ENCODE measurements at places on chromosomes 12 and 14. TPM values are rescaled to one million over a fixed set of nuclear protein-coding genes. Genes with fewer than 3 reads are reported as not detected.

GRCh38 chr12:27193106-27193505 is 51.0 kb upstream of the STK38L start:
- DNase-seq = no peak
- no peaks in the 10 kb centered on the region for H3K36me3 ChIP-seq
- no peaks in the 10 kb centered on the region for H3K4me1 ChIP-seq
- H3K27ac ChIP-seq = no peak overlapping the region
- H3K27me3 ChIP-seq = no peaks in the 10 kb centered on the region

- peaks cover 91% of the 10 kb centered on the region for H3K36me3 ChIP-seq
- DNase-seq = no peak
- no peak overlapping the region for H3K4me3 ChIP-seq
- no peaks in the 10 kb centered on the region for H3K27me3 ChIP-seq
- no peak overlapping the region for H3K27ac ChIP-seq
Measured at GRCh38 chr12:911191-911826, 38.2 kb downstream of the RAD52 start.

DNA sequence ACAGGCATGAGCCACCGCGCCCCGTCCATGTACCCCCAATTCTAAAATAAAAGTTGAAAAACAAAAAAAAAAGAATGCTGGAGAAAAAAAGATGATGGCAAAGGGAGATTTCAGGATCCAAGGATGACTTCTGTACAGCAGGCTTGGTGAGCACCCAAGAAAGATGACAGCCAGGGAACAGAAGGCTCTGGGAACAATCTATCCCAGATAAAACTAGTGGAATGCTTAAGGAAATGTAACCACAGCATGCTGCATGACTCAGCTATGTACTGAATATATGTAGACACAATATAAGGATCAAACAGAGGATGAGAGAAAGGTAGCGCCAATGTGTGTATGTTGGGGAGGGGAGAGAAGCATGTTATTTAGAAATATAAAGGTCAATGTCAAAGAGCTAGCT is 123.7 kb upstream of the TMTC1 start:
- no peak overlapping the region for H3K4me3 ChIP-seq
- no peak for DNase-seq
- no peaks in the 10 kb centered on the region for H3K27me3 ChIP-seq
- no peak overlapping the region for H3K27ac ChIP-seq

DNA sequence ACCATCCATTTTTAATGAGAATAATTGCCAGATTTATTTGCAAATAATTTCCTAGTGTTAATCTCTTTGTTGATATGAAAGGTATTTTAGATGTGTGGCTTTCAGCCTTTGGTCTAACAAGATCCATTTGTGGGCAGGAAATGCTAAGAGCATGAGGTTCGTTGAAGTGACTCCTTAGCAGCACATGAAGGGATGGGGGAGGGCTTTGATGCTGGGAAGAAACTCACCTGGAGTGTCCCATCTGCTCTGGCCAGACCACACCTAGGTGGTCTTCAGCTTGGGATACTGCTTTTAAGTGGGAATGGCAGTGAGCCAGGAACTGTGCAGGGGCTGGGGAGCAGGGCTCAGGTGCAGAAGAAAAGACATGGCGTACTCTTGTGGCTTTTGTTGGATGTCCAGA is 13.6 kb downstream of the SFSWAP start:
- H3K27ac ChIP-seq = no peak overlapping the region
- H3K36me3 ChIP-seq = peaks cover 93% of the 10 kb centered on the region
- H3K27me3 ChIP-seq = no peaks in the 10 kb centered on the region
- no peak overlapping the region for H3K4me3 ChIP-seq
- no peak for DNase-seq

- no peaks in the 10 kb centered on the region for H3K27me3 ChIP-seq
- no peak overlapping the region for H3K4me3 ChIP-seq
- H3K27ac ChIP-seq = no peak overlapping the region
- H3K36me3 ChIP-seq = peaks cover 54% of the 10 kb centered on the region
- no peak for DNase-seq
Measured at GRCh38 chr12:132070298-132070697, 73.8 kb downstream of the DDX51 start.

Gene KLHL42
- 23.6 TPM for total RNA-seq

Gene CD4
- 224 TPM for total RNA-seq

Gene DMAC2L
- total RNA-seq = 16.7 TPM

Gene ALG10B
- 5.3 TPM for total RNA-seq

Gene PLCZ1
- not detected for total RNA-seq

All from CD4-positive, CD25-positive, alpha-beta regulatory T cell (primary cell).